AG08396 (cell line): ENCODE measurements at places on chromosomes 1 and 21.

DNA sequence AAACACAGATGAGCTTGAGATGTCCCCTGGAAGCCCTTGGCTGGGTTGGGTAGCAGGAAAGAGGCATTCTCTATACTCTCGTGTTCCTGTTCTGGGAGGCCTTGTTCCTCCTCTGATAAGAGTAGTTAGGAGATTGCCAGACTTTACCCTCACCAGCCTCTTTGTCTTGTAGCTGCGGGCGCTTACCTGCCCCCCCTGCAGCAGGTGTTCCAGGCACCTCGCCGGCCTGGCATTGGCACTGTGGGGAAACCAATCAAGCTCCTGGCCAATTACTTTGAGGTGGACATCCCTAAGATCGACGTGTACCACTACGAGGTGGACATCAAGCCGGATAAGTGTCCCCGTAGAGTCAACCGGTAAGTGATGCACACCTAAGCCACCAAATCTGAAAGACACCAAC lies 5.2 kb downstream of the AGO1 start:
- DNase-seq: no peak

DNA sequence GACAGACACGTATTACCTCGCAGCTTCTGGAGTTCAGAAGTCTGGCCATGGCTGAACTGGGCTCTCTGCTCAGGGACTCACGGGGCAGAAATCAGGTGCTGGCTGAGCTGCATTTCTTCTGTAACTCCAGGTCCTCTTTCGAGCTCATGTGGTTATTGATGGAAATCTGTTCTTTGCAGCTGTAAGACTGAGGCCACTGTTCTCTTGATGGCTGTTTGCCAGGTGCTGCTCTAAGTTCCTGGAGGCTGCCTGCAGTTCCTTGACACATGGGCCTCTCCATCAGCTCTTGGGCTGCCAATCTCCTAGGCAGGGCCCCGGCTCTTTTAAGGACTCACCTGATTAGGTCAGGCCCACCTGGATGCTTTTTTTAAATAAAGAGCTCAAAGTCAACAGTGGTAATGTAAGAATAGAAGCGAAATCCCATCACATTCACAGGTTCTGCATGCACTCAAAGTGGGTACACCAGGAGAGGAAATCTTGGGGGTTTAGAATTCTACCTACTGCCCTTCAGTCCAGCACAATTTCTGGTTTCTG lies 139.1 kb downstream of the KAZN start:
- DNase-seq: no peak

DNA sequence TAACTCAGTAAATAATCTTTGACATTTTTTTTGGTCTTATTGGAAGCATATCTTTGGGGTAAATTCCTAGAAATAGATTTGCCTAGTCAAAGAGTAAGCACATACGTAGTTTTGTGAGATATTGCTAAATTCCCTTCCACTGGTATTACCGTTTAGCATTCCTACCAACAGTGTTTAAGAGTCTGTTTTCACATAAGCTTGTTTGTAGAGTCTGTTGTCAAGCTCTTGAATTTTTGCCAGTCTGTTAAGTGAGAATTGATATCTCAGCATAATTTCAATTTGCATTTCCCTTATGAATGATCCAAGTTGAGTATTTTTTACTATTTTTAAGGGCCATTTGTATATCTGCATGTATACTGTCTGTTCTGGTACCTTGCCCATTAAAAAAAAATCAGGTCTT lies 37.0 kb upstream of the MPC2 start:
- no peak for DNase-seq

DNA sequence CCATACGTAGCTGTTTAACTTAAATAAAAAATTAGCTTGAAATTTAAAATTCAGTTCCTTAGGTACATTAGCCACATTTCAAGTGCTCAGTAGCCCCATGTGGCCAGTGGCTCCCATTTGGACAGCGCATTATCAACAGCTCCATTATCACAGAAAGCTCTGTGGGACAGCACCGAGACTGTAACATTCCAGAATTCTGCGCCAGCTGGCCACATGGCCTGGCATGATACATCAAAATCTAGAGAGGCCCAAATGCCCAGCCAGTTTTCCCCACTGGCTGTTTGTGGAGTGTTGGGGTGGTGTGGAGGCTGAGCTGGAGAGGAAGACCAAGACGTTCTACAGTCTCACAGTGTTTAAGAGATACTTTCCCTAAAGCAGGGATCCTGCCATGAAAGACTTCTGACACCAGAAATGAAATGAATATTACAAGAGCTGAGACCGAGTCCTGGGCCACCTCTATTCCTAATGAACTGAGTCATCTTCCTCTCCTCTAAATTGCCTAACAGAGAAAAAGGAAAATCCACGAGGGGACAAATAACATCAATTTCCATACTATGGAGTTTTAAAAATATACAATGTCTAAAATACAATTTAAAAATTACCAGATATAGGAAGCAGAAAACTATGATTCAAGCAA lies 27.3 kb upstream of the ACTA1 start:
- DNase-seq: no peak

DNA sequence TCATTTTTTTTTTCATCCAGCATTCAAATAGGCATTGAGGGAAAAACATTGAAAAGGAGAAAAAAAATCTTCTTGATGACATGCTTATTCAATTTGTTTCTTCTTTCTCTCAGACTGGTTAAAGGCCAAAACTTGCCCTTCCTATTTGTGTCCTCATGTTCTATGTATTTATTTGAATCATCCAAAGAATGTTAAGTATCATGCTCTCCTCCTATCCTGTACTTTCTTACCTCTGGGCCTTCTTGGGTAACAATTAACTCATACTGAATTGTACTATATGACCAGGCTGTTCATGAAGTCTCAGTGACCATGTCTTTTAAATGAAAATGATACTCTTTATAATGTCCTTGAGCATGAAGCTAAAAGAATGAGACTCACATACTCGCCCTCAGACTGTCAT lies 36.5 kb upstream of the DENND1B start:
- DNase-seq: no peak

DNA sequence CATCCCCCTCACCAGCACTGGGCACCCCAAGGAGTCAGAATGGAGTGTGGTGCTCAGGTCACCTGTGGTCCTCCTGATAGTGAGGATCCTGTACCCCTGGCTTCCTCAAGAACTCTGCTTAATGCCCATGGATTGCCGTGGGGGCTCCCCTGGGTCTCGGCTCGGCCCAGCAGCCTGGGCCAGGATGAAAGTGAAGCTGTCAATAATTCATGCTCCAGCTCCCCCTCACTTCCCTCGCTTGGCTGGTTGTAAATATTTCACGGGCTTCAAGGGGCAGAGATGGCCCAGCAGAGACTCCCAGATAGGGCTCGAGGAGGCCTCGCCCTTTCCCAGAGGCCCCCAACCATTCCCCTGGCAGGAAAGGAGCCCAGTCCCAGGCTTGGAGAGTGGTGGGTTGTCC lies 42.6 kb upstream of the KCNA10 start:
- no peak for DNase-seq

DNA sequence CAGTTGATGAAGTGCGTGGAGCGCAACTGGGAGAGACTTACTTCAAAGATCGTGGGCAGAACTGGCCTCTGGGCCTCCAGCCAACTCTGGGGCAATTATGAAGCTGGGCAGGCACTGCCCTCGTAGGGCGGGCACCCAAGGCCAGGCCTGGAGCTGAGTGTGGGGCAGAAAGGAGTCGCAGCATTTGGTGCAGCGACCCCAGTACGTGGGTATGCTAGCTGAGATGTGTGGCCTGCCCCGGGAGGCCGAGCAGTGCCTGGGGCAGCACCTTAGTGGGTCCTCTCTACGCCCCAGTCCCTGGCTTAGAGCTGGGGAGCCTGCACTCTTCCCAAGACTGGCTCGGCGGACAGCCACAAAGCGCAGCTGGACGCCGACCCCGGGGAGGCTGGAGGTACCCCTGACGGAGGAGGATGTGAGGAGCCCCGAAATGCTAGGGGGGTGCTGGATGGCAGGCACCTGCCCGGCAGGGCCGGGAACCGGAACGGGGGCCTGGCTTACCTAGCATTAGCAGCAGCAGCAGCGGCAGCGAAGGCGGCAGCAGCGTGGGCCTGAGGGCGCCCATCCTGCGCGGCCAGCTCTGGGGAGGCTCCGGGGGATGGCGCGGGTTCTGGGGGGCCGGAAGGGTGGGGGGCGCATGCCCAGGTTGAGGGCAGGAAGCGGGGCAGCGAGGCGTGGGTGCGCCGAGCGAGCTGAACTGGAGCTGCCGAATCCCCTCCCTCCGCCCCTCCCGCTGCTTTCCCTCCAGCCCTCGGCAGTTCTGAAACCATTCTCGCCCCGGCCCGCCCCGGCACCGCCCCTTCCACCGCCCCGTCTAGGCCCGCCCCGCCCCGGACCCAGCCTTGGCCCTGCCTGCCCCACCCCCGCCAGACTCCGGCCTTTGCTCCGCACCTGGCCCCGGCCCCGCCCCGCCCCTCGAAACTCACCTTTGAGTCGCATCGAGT lies at the start of gene IGSF8:
IGSF8 (minus strand) TSS at position 709 of the 941 bp plus-strand sequence; CDS start at position 562, 147 bp downstream.
- peak; percentile 92 for DNase-seq

GRCh38 chr1:9472386-9473031 lies 66.8 kb upstream of the SLC25A33 start:
- no peak for DNase-seq

- no peak for DNase-seq
These were observed 98.1 kb upstream of the ADGRL4 start for GRCh38 chr1:79104617-79105016.

DNA sequence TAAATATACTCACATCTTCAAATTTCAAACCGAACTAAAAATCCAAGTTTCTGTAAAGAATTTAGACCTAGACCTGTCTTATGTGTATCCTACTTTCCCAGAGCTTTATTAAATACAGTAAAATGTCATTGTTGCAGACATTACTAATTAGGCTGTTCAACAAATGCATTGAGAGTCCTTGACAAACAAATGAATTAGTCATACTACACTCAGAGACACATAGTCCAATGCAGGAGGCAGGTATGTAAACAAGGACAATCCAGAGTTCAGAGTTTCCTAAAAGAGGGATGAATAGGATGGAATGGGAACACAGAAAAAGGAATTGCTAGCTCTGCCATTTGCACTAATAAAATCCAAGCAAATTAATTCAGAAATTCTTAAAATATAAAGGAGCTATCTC lies 1.6 kb upstream of the EGLN1 start:
- DNase-seq: no peak

DNA sequence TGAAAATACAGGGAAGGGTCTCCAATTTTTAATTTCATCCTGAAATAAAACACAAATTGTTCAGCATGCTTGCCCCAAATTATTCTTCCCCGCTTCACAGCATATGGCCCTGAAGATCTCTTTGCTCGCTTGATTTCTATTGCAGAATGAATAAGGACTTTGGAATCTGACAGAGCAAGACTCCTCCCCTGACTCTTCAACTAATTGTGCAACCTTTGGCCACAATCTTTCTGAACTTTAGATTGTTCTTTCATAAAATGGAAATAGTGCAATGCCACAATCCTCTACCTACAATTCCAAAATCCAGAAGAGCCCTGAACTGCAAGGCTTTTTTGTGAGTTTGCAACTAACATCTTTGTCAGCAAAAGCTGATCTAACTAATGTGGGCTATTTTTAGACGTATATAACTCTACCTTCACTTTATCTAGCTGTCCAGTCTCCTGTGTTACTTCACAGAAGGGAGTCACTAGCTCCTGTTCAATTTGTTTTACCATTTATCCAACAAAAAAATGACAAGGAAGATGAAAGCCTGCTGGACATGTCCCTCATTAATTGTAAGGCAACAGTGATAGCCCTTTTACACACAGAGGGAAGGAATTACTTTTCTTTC lies 13.4 kb downstream of the RNASEL start:
- DNase-seq: no peak

- DNase-seq: peak; percentile 82
These were observed 3.6 kb upstream of the MXRA8 start for GRCh38 chr1:1361982-1362423.

GRCh38 chr1:106554294-106554693 lies 502.2 kb upstream of the PRMT6 start:
- no peak for DNase-seq

DNA sequence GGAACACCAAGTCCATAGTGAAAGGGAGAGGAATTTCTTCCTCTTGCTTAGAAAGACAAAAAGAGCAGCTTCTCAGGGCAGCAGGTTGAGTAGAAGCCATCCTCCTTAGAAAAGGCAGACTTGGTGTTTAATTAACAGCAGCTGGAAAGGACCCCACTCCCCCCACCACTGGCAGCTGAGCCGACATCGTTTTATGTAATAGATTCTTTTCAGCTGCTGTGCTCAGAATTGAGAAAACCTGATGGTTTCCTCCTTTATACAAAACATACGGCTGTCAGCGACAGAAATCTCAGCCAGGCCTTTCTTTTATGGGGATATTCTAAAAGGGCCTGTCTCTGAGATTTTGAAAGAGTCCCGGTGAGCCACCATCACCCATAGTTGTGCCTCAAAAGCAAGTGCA lies 49.9 kb downstream of the MAN1C1 start:
- no peak for DNase-seq

- peak; percentile 25 for DNase-seq
These were observed 444.2 kb downstream of the SETD4 start for GRCh38 chr21:35616090-35616489.

GRCh38 chr1:53655931-53656746 lies 82.8 kb downstream of the GLIS1 start:
- peak; percentile 52 for DNase-seq

- DNase-seq: no peak
These were observed 152.7 kb upstream of the NEGR1 start for GRCh38 chr1:72435025-72435424.

GRCh38 chr1:241423541-241424479 lies 66.8 kb upstream of the RGS7 start:
- DNase-seq: peak; percentile 56

GRCh38 chr1:112575154-112575804 lies 43.7 kb downstream of the ST7L start:
- peak; percentile 46 for DNase-seq

- DNase-seq: peak; percentile 86
These were observed 214.1 kb upstream of the USP24 start for GRCh38 chr1:55428944-55429931.

GRCh38 chr1:163544441-163544840 lies 222.7 kb downstream of the NUF2 start:
- DNase-seq: no peak

DNA sequence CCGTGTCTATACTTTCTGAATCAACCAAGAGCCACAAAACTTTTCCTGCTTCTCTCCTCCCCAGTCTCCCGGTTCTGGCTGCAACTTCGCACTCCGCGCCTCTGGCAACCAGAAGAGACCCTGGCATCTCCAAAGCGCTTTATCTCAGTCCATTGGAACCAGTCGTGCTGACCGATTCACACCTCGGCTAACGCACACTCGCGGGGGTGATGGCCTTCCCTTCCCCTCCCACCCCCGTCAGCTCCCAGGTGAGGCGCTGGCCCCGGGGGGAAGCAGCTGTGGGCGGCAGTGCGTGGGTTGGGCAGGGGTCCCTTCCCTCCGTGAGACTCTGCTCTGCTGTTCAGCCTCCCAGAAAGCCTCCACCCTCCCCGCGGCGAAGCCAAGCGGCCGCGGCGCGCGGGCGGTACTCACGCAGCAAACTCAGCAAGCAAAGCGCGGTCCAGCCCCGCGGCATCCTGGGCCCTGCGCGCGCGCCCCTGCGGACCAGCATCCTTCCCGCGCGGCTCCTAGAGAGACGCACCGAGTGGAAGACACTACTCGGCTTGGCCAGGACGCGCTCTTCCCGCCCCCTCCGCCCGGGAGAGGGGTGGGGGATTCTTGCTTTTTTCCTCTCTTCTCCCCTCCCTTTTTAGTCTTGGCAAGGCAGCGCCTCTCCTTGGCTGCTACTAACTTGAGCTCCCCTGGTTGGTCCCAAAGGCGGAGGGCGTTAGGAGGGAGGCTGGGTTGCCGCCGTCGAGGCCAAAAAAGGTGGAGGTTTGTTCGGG lies at the start of gene CD34:
CD34 (minus strand) TSS at position 535 of the 764 bp plus-strand sequence; CDS start at position 490, 45 bp downstream.
- DNase-seq: peak; percentile 34

GRCh38 chr1:233364695-233365539 lies 37.4 kb downstream of the MAP3K21 start:
- DNase-seq: peak; percentile 12

GRCh38 chr1:199221371-199222150 lies 582.7 kb downstream of the PTPRC start:
- DNase-seq: no peak

- DNase-seq: peak; percentile 40
These were observed 21.5 kb upstream of the SLC44A5 start for GRCh38 chr1:75632350-75632949.
